DMS 273 treated with DMSO at 0.1 percent for 48 hours (cell line): ENCODE measurements at places on chromosomes 4 and X.
A peak's percentile ranks its signal among the peaks of the same experiment; 100 is the strongest.

DNA sequence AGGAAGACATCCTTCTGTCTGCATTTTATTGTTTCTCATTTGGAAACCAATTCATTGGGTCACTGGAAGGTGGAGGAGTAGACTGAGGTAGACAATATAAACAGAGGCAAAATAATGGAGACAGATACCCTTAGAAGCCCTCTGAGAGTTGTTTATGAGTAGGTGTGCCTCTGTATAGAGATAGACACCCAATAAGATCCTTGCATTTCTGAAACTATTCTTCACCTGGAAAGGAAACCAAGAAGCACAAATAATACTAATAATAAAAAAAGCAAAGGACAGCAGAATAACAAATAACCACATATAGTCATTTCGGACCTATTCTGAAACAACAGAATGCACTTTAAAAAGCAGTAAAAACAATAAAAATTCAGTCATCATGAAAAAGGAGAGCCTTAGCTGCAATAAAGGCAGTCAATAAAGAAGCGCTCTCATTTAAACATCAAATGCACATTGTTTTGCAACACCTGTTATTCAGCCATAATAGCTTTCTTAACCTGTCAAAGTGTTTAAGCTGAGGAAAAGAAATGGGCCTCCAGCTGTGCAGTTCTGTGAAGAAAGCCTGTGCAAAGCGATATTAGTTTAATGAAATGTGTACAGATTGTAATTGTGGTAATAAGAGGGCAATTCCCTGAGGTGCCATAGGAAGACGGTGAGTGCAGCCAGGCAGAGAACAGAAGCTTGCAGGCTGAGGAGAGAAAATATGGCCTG, 904.2 kb downstream of the STPG2 start:
- peak; percentile 39 for DNase-seq

- DNase-seq: no peak
These were observed 736.1 kb upstream of the FRG1 start for GRCh38 chr4:189204616-189205015.

DNA sequence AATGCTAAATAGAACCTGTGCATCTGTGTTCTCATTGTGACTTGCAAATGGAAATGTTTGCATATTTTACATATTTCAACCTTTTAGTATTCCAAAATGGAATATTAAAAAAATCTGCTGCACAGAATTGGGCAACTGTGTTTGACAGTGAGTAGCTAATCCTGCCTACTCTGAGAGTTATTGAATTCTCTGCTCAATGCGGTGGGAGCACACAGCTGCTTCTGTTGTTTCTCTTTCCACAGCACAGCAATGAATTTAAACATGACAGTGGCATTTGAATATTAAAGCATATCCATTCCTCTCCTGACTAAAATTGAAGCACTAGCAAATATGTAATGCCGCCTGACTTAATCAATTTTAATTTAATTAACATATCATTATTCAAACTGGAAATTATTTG, 366.6 kb downstream of the GASK1B start:
- DNase-seq: no peak

DNA sequence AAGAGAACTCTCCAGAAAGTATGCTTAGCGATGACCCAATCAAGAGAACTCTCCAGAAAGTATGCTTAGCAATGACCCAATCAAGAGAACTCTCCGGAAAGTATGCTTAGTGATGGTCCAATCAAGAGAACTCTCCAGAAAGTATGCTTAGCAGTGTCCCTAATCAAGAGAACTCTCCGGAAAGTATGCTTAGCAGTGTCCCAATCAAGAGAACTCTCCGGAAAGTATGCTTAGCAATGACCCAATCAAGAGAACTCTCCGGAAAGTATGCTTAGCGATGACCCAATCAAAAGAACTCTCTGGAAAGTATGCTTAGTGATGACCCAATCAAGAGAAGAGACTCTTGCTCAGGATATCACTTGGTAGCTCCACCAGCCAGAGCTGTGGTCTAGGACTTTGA, 92.5 kb downstream of the AFAP1 start:
- DNase-seq: no peak

- no peak for DNase-seq
These were observed 18.0 kb downstream of the PDHA1 start for GRCh38 chrX:19361701-19362100.

DNA sequence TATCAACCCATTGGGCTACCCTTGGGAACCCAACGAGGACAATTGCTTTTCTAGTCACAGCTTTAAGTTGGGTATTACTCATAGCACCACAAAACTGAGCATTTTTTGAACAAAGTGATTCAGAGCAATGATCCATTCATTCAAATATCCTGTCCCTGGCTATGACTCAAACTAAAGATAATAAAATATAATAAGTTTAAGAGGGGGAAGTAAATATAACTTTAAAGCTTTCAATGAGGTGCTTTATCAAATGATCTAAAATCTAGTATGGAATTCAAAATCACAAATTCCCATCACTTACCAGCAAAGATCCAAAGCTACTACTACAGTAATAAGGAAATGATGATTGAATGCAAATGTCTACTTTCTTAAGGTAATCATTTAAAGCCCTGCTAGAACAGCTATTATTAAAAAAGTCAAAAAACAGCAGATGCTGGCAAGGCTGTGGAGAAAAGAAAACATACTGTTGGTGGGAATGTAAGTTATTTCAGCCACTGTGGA, 39.8 kb upstream of the S100G start:
- no peak for DNase-seq

GRCh38 chr4:26525771-26526150, 35.5 kb upstream of the CCKAR start:
- no peak for DNase-seq

DNA sequence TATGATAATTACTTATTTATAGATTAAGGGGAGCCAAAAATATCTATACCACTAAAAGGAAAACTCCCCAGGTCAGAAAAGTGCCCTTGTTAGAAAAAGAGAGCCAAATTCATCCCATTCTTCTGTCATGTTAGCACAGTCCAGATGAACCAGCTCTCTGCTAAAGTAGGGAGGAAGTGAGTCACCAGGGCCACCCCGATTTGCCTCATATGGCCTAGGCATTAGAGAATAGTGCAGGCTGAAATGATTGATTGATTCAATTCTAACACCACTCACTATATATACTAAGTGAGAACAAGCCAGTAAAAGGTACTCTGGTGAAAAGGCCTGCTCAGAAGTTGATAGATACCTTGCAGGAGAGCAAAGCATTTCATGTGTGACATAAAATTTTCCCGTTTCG, 94.5 kb downstream of the SRPX start:
- no peak for DNase-seq

- no peak for DNase-seq
These were observed 294.1 kb upstream of the SFRP2 start for GRCh38 chr4:154082760-154083535.
